ENCODE measurements at places on chromosomes 5 and 9. TPM values are rescaled to one million over a fixed set of nuclear protein-coding genes. Genes with fewer than 3 reads are reported as not detected.

The LRRC70 gene
- total RNA-seq = 6.8 TPM

The RIMOC1 gene
- total RNA-seq = 17.7 TPM

The EMB gene
- total RNA-seq = 8.7 TPM

The GOLM1 gene
- total RNA-seq = 113 TPM

The C5orf46 gene
- not detected for total RNA-seq

The GNAQ gene
- 53.2 TPM for total RNA-seq

- H3K4me1 ChIP-seq = no peaks in the 10 kb centered on the region
- no peak overlapping the region for H3K27ac ChIP-seq
- H3K36me3 ChIP-seq = no peaks in the 10 kb centered on the region
- H3K27me3 ChIP-seq = no peaks in the 10 kb centered on the region
Measured at GRCh38 chr5:9423571-9423970, 122.3 kb downstream of the SEMA5A start.

GRCh38 chr9:130766021-130766926 is 68.8 kb upstream of the ABL1 start:
- peaks cover 3% of the 10 kb centered on the region for H3K36me3 ChIP-seq
- no peaks in the 10 kb centered on the region for H3K27me3 ChIP-seq
- no peak overlapping the region for H3K27ac ChIP-seq
- peaks cover 24% of the 10 kb centered on the region for H3K4me1 ChIP-seq
- DNase-seq = no peak
- no peak overlapping the region for H3K4me3 ChIP-seq

DNA sequence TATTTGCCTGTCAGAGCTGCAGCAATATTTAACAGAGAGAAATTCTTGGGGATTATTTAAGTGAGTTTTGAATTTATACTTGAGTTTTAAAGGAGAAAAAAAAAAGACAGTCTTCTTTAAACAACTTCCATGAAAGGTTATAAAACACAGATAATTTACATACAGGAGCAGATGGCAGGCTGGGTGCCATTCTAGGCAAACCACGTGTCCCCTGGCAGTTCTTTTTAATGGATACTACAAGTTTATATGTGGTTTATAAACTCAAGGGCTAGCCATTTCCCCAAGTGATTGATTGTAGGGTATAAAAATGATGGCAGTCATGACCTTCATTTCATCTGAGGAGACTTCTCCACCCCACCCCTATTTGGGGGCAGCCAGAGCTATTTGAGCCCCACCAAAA is 166.6 kb downstream of the FSTL4 start:
- H3K36me3 ChIP-seq = no peaks in the 10 kb centered on the region
- peaks cover 2% of the 10 kb centered on the region for H3K27me3 ChIP-seq
- no peak for DNase-seq
- H3K4me1 ChIP-seq = peaks cover 17% of the 10 kb centered on the region

- no peaks in the 10 kb centered on the region for H3K4me1 ChIP-seq
- no peak overlapping the region for H3K4me3 ChIP-seq
- H3K36me3 ChIP-seq = no peaks in the 10 kb centered on the region
Measured at GRCh38 chr9:91555132-91555531, 131.5 kb upstream of the NFIL3 start.

DNA sequence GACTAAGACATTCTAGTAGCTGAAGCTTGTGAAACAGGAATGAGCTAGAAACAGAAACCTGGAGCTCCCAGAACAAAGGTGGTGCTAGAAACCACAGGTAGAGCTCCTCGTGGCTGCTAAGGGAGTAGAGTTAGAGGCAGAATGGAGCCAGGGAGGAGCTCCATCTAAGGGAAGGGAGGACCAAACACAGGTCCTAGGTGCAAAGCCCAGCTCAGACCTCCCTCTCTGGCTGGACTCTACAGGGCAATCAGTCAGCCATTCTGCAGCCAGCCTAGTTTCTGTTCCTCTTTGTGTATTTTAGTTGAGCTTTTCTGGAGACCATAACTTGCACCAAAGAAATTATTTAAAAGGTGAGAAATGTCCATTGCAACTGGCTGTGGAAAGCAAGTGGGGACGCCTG is 70.4 kb downstream of the CRB2 start:
- no peaks in the 10 kb centered on the region for H3K27me3 ChIP-seq
- H3K4me3 ChIP-seq = no peak overlapping the region
- H3K27ac ChIP-seq = peak overlapping the region; percentile 60
- peaks cover 28% of the 10 kb centered on the region for H3K4me1 ChIP-seq
- H3K36me3 ChIP-seq = peaks cover 12% of the 10 kb centered on the region

- H3K27ac ChIP-seq = no peak overlapping the region
- peaks cover 5% of the 10 kb centered on the region for H3K4me1 ChIP-seq
- H3K36me3 ChIP-seq = no peaks in the 10 kb centered on the region
- DNase-seq = no peak
Measured at GRCh38 chr5:31731710-31732301, 92.9 kb downstream of the PDZD2 start.

- peaks cover 23% of the 10 kb centered on the region for H3K4me1 ChIP-seq
- H3K4me3 ChIP-seq = no peak overlapping the region
- no peaks in the 10 kb centered on the region for H3K36me3 ChIP-seq
- DNase-seq = no peak
- H3K27ac ChIP-seq = no peak overlapping the region
Measured at GRCh38 chr9:134011401-134011800, 13.9 kb upstream of the BRD3OS start.

DNA sequence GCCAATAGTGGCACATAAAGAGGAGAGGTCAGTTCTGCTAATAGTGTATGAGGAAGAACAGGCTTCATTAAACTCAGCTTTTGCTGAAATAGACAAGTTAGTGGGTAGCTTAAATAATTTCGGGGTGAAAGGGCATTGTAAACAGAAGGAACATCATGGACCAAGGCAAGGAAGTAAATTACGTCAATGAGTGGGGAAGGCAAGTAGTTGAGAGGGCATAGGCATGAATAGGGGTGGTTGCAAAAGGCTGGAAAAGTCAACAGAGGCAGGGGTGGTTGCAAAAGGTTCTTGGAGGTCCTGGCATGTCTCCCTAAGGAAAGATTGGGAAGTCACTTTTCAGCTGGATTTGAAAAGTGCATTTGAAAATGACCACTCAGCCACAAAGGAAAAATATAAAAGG is 383.3 kb upstream of the RPS23 start:
- DNase-seq = no peak
- H3K27me3 ChIP-seq = no peaks in the 10 kb centered on the region
- H3K4me1 ChIP-seq = no peaks in the 10 kb centered on the region

- H3K4me1 ChIP-seq = peaks cover 71% of the 10 kb centered on the region
- no peak overlapping the region for H3K4me3 ChIP-seq
- H3K27me3 ChIP-seq = peaks cover 47% of the 10 kb centered on the region
Measured at GRCh38 chr9:137049544-137050449, 3.8 kb upstream of the NPDC1 start.

DNA sequence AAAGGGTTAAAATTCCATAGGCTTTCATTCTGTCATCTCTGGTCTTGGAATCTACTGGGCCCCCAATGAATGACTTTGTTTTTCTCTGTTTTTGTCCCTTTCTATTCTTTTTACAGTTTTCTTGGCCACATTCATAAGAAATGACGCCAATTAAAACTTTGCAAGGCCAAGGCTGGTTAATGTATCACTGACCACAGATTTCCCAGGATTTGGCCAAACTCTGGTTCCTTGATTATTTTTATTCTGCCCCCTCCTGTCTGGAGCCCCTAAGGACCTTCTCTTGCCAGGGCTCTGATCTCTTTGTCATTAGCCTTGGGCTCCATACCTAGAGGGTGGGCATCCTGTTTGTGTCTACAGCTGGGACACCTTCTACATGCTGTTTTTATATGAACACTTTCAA is 388.9 kb upstream of the PAPPA start:
- no peaks in the 10 kb centered on the region for H3K36me3 ChIP-seq
- DNase-seq = no peak
- H3K4me1 ChIP-seq = no peaks in the 10 kb centered on the region
- no peaks in the 10 kb centered on the region for H3K27me3 ChIP-seq

GRCh38 chr5:101878190-101878589 is 417.9 kb downstream of the SLCO4C1 start:
- no peaks in the 10 kb centered on the region for H3K36me3 ChIP-seq
- no peak overlapping the region for H3K27ac ChIP-seq
- H3K4me3 ChIP-seq = no peak overlapping the region
- H3K27me3 ChIP-seq = no peaks in the 10 kb centered on the region
- H3K4me1 ChIP-seq = no peaks in the 10 kb centered on the region

DNA sequence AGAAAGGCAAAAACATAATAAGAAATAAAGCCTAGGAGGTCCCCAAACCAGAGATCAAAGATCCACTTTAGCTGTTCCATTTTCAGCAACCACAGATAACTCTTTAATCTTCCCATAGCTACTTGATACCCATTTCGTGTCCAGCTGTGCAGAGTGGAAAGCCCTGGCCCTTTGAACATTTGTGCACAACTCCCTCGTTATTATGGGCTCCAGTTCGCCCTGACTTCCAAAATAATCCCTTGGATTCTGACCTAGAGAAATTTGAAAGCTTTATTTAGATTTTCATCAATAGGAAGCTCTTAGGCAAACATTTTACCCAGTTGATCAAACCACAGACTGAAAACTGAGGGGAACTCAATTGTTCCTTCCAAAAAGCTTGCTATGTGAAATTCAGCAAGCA is 4.8 kb downstream of the MYOT start:
- H3K4me1 ChIP-seq = no peaks in the 10 kb centered on the region
- no peak overlapping the region for H3K27ac ChIP-seq
- H3K36me3 ChIP-seq = no peaks in the 10 kb centered on the region
- H3K4me3 ChIP-seq = no peak overlapping the region
- no peak for DNase-seq

- no peaks in the 10 kb centered on the region for H3K27me3 ChIP-seq
- no peaks in the 10 kb centered on the region for H3K4me1 ChIP-seq
- no peak overlapping the region for H3K27ac ChIP-seq
- no peaks in the 10 kb centered on the region for H3K36me3 ChIP-seq
Measured at GRCh38 chr9:75140261-75140660, 51.9 kb downstream of the OSTF1 start.

DNA sequence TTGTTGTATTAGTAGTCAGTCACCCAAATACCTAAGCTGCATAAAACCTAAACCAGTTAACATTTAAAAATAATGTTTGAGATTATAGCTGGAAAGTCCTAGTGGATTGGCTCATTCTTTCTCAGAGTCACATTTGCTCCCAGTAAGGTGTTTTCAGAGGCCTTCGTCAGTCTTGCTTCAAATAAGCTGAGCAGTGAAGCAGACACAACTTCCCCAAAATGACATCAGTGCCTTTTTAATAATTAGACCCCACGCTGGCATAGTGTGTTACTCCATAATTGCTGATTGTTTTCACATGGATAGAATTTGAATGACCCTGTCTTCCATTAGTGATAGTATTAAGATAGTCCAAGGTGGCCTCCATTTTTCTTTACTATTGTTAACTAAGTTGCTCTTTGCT is 245.8 kb downstream of the PJA2 start:
- no peaks in the 10 kb centered on the region for H3K36me3 ChIP-seq
- no peak for DNase-seq
- H3K27ac ChIP-seq = no peak overlapping the region
- H3K27me3 ChIP-seq = no peaks in the 10 kb centered on the region
- no peaks in the 10 kb centered on the region for H3K4me1 ChIP-seq

- H3K27ac ChIP-seq = no peak overlapping the region
- H3K27me3 ChIP-seq = peaks cover 2% of the 10 kb centered on the region
- H3K4me1 ChIP-seq = peaks cover 50% of the 10 kb centered on the region
Measured at GRCh38 chr5:179187229-179187678, 127.1 kb downstream of the ZNF354C start.

- no peak for DNase-seq
- no peak overlapping the region for H3K27ac ChIP-seq
- no peaks in the 10 kb centered on the region for H3K27me3 ChIP-seq
- no peaks in the 10 kb centered on the region for H3K4me1 ChIP-seq
- H3K36me3 ChIP-seq = no peaks in the 10 kb centered on the region
Measured at GRCh38 chr9:73270967-73271721, 119.5 kb downstream of the ANXA1 start.

All from spinal cord (tissue), 10 donors.